ENCODE measurements at places on chromosomes 2 and 18.

DNA sequence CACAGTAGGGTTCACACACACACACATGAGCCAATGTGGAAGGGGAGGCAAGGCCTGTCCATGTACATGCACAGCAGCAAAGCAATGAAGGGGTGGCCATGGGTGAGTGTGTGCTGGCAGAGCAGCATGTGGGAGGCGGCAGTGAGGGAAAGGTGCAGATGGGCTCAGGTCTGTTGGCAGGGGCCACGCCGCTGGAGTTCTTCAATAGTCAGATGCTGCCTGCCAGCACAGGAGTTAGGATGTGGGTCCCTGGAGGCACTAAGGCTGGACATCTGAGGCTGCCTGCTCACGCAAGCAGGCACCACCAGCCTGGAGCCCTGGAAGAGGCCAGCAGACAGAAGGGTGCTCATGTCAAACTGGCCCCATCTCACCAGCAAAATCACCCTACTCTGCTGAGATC, 1304.9 kb downstream of the DSC3 start:
- DNase-seq = no peak

- DNase-seq = no peak
Measured at GRCh38 chr2:160411955-160412354, 81.7 kb downstream of the RBMS1 start.

- DNase-seq = no peak
Measured at GRCh38 chr2:50922506-50922905, 109.4 kb downstream of the NRXN1 start.

GRCh38 chr2:18548621-18549020, 11.8 kb downstream of the RDH14 start:
- no peak for DNase-seq
